T-cell (primary cell): ENCODE measurements at places on chromosomes 5 and 9.

- no peak for DNase-seq
Observed at GRCh38 chr5:83523929-83524328, 52.4 kb downstream of the VCAN start.

GRCh38 chr9:73782166-73782565 is 630.5 kb downstream of the ANXA1 start:
- no peak for DNase-seq

- no peak for DNase-seq
Observed at GRCh38 chr5:147874910-147875367, 3.6 kb upstream of the SCGB3A2 start.

DNA sequence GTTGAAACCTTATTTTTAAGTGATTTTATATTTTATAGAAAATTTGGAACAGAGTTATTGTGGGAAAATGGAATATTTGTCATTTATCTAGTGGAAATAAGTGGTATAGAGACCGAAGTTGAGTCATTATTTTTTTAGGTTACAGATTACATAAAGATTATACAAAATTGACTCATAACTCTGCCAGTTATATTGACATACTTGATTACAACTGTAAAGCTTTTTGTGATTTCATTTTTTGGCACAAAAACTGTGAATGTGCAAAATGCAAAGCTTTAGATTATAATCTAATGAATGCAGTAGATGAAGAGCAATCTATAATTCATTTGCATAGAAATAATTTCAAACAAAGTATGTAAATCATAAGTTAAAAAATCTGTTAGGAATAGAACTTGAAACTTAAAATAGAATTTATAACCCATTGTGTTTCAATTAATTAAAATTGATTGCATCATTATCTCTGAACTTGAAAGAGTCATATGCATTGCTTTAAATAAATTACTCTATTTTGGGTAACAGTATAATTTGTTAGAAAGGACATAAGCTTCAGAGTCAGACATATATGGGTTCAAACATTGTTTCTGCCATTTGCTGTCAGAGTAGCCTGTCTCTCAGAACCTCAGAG is 280.4 kb downstream of the FER start:
- no peak for DNase-seq

DNA sequence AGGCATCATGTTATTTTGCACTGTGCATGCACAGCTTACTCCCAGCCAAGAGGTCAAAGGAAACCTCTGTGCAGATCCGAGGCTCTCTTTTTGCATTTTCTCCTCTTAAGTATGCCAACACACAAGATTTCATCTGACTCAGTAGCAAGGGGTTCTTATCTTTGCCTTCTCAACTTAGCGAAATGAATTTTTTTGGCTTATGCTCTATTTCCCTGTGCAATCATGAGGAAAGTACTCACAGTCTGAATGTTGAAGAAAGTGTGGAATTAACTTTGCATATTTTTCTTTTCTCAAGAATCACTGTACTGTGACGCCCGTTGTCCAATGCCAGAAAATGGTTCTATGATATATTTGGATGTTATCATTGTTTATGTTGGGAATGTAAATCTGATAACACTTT is 173.5 kb upstream of the FBXL7 start:
- no peak for DNase-seq

- DNase-seq, result no peak
Observed at GRCh38 chr5:122723606-122724352, 51.1 kb upstream of the SNX2 start.

DNA sequence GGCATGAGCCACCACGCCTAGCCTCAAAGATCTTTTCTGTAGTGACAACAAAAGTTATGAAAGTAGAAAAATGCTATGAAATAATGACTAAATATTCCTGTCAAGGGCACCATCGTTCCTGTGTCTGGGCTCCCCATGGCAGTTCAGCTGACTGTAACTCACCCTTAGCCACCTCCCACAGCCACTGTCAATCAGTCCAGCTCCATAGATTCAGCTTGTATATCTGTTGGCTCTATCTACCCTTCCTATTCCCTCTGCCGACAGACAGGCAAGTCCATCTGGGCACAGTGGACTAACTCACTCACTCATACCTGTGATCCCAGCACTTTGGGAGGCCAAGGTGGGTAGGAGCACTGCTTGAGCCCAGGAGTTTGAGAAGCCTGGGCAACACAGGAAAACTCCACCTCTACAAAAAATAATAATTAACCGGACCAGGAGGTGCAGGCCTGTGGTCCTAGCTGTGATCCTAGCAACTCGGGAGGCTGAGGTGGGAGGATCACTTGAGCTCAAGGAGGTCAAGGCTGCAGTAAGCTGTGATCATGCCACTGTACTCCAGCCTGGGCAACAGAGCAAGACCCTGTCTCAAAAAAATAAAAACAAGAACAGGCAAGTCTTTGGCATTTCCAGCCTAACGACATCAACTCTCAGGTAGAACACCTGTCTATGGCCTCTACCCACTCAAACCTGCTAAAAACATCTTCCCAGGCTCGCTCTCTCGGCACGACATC is 6.2 kb downstream of the CAMSAP1 start:
- DNase-seq, result no peak

DNA sequence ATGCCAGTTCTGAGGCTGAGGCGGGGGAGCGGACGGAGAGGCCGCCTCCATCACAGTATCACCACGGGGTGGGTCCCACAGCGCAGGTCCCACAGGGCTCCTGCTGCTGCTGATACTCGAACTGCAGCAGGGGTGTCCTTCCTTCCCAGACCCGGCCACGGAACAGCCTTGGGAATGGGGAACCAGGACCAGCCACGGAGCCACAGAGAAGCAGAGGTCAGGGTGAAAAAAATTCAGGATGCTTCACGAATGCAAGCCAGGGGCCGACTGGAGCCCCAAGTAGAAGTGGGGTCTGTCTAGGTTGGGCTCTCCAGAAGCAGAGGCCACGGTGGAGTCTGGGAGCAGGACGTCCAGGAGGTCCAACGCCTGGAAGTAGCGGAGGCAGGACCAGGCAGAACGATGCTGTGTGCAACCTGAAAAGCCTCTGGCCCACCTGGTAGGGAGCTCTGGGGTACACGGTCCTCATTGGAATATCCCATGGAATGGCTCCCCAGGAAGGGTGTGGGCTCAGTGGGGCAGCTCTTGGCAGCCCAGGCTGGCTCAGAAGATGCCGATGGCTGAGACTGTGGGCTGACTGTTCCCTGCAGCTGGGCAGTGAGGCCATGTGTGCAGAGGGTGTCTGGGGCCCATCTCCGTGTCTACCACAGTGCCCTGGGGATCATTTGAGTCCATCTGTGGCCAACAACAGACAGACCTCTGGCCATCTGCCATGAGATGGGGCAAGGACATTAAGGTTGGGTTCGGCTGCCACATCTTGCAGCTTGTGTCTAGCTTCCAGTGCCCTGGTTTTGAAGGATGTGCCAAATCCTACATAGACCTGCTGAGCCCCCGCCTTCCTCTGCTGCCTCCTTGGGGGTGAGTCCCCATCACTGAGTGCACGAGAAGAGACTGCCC is 66.9 kb upstream of the FCN1 start:
- no peak for DNase-seq

- no peak for DNase-seq
Observed at GRCh38 chr5:126015235-126016181, 407.7 kb upstream of the GRAMD2B start.

GRCh38 chr5:142837081-142837725 is 67.0 kb downstream of the ARHGAP26 start:
- no peak for DNase-seq

- DNase-seq, result no peak
Observed at GRCh38 chr5:146836226-146836842, 42.2 kb downstream of the PPP2R2B start.

- DNase-seq, result no peak
Observed at GRCh38 chr9:13508681-13509080, 229.2 kb upstream of the MPDZ start.

DNA sequence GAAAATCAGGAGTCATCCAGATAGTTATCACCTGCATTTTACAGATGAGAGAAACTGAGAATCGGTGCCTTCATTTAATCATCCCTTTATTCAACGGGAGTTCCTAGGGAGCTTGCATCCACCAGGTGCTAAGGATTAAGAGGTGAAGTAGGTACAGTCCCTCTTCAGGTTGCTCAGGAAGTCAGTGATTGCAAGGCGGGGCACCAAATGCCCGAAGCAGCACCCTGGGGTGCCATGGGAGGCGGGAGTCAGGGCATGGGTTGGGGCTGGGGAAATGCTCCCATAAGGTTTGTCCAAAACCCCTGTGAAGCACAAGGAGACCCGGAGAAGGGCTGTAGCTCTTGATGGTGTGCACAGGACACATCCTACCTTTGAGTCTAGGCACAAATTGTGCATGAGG is 98.8 kb upstream of the KLF4 start:
- DNase-seq, result no peak

- peak; percentile 34 for DNase-seq
Observed at GRCh38 chr9:131500939-131501541, 1.7 kb upstream of the POMT1 start.

DNA sequence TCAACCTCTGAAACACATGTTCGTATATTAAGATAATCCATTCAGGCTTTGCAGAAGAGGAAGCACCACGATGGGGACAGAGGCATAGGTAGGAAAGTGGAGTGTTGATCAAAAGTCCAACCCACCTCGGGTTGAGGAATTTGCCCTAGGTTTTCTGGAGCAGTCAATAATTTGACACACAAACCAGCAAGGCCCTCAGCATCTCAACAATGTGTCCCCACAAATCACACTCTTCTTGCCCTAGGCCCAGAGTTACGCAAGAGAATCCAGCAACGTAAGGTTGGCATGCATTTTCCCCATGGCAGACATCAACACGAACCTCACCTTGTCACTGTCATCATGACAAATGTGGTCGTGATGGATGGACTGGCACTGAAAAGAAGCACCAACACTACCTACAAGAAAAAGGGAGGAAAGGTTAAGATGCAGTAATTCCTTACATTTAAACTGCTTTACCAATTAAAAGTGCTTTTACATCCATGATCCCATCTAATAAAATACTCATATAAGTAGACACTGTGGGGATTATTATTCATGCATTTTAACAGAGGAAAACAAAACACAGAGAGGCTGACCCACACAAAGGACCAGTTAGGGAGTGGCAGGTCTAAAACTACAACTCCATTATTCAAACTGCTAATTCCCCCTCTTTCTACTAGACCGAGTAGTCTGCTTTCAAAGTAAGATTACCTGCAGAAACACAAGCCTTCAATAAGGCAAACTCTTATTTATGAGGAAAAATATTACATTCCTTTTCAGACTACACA is 24.4 kb upstream of the RNF38 start:
- no peak for DNase-seq

DNA sequence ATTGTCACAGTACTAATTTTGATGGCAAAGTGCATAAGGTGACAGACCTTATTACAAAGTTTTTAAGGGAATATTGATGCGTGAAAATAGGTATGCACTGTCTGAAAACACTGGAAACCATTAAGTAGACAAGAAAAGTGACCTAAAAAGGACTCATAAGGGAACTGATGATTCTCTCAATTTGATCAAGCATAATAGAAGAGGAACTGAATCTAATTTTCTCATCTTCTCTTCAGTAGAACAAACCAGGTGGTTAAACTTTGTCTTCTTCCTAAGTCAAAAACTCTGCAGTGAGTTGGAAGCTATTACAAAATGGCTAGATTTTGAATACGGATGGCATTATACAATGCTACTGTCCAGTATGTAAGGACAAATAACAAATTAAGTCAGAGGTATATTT is 53.4 kb downstream of the RNF145 start:
- DNase-seq, result no peak

- no peak for DNase-seq
Observed at GRCh38 chr5:172827841-172828240, 6.2 kb upstream of the ERGIC1 start.

DNA sequence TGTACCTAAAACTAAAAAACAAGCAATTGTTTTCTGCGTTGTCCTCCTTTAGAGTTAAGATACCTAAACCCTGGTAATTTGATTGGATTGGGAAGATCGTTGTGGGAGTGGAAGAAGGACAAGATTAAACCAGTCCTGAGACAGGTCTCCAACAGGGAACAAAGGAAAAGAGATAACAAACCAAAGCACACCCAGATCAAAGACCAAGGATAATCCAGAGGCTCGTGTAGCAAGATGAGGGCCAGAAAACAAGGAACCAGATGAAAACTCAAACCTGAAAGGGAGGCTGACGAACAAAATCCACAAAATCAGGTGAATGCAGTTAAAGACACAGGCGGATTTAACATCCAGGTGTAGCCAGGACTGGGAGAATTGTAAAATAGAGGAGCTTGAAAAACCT is 618.1 kb downstream of the SLCO4C1 start:
- no peak for DNase-seq

- no peak for DNase-seq
Observed at GRCh38 chr5:99587983-99588382, 659.2 kb upstream of the CHD1 start.

- no peak for DNase-seq
Observed at GRCh38 chr9:125646621-125647100, 60.3 kb downstream of the MAPKAP1 start.

- no peak for DNase-seq
Observed at GRCh38 chr9:14372437-14373335, 58.7 kb upstream of the NFIB start.

DNA sequence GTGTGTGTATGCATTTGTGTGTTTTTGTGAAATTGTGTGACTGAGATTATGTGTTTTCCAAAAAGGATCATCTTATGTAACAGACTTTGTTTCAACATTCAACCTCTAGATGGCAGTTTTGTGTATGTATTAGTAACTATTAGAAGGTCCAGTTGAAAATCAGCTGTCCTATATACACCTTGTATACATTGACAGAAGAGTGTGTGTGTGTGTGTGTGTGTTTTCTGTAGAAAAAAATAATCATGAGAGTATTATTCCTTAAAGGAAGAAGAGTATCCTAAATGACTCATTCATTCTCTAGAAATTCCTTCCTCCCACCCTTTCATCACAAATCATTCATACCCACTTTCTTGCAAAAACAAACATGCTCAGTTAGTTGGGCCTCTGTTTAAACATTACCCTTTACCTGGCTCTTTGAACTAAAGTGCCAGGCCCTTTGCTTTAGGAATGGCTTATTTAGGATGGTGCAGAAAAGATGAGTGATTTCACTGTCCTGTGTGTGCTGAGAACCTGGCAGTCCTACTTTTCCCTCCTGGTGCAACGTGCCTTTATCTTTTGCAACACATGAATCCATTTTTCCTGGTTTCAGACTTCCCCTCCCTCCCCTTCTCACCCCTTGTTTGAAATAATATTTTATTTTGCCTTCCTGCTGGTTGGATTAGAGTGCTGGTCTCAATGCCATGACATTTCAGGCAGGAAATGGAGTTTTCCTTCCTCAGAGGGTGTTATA is 152.2 kb downstream of the ARHGAP26 start:
- DNase-seq, result peak; percentile 55

GRCh38 chr5:17411436-17412402 is 86.3 kb upstream of the TAF11L2 start:
- DNase-seq, result no peak

DNA sequence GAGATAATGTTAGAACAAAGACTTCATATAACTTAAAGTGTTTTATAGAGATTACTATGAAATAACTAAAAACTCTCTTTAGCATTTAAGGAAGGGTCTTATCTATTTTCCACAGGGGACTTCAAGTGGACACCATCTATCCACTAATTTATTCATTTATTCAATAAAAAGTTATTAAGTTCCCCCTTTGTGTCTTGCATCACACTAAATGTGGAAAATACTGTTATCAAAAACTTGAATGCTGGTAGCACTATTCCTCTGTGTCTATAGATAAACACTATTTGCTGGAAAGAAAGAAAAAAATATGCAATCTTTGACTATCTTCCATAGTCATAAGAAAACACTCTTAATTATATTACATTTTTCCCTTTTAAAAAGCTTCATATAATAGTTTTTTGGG is 20.1 kb upstream of the ZNF622 start:
- no peak for DNase-seq

GRCh38 chr5:15898641-15899040 is 280.9 kb downstream of the MARCHF11 start:
- DNase-seq, result no peak
